ENCODE measurements at places on chromosomes 1 and 21. TPM values are rescaled to one million over a fixed set of nuclear protein-coding genes. Genes with fewer than 3 reads are reported as not detected.

DNA sequence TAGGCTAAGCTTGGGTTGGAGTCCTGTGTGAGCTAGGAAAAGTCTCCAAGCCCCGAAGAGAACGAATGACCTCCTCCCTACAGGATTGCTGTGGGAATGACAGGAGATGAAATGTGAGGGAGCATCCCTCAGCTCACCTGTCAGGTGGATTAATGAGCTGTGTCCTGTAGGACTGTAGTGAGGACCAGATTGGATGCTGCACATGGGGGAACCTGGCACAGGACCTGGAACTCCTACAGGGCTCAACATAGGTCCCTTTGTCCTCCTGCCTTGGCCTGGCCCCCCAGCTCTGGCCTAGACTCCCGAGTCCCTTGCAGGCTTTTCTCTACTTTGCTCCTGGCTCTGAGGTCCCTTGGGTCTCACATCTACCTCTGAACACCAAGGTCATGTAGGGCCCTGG is 155.7 kb downstream of the PTPRU start:
- DNase-seq = no peak

DNA sequence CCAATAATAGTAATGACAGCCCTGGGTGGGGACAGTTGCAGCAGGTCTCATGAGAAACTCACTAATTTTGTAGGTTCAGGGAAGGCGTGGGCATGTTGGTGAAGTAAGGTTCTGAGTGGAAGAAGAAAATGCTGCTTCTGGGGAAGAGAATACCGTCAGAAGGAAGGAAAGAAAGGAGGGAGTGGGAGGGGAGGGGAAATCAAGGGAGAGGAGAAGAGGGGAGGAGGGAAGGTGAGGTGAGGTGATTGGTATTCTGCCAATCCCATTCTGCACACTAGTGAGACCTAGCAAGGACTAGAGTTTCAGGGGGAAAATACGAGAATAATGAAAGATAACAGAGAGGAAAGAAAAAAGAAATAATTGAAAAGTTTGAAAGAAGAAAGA is 32.4 kb upstream of the MGST3 start:
- no peak for DNase-seq

- DNase-seq = no peak
Observed at GRCh38 chr1:54627196-54627595, 3.9 kb upstream of the FAM151A start.

GRCh38 chr21:33940881-33941245 is 25.3 kb upstream of the ATP5PO start:
- no peak for DNase-seq

DNA sequence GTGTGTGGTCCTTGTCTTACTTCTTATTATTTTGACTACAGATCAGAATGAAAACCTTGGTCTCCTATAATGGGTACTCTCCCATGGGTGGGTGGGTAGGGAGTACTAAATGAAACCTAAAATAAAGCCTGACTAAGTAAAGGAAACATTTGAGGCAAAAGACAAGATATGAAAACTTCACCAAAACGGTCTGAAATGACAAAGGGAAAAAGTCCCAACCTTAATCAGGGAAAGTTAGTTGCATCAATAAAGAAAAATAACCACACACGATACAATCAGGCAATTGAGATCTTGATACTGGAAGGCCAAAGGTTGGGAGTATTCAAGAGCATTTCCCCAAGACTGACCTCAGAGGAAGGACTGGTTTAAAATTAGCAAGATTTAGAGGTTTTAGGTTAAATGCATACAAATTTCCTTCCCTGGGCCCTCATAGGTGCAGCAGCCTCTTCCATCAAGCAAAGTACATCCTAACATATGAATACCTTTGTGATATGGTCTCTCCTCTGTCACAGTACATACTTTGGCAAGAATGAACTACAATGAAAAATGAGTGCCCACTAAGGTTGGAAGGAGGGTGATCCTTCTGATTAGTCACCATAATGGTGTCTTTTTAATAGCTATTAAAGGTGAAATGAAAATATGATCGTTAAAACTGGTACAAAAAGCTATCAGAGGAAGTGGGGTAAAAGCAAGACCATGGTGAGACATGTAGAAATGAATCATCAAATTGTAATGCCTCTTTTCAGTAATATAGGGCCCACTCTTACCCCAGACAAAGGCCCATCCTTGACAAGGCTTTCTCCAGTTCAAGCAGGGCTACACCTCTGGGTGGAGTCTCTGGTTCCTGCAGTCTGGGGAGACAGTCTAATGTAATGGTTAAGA is 15.3 kb upstream of the TNFSF4 start:
- DNase-seq = no peak

- DNase-seq = no peak
Observed at GRCh38 chr21:45833414-45833813, 148.2 kb upstream of the COL6A1 start.

GRCh38 chr1:25643929-25644328 is 27.3 kb downstream of the MAN1C1 start:
- DNase-seq = no peak

DNA sequence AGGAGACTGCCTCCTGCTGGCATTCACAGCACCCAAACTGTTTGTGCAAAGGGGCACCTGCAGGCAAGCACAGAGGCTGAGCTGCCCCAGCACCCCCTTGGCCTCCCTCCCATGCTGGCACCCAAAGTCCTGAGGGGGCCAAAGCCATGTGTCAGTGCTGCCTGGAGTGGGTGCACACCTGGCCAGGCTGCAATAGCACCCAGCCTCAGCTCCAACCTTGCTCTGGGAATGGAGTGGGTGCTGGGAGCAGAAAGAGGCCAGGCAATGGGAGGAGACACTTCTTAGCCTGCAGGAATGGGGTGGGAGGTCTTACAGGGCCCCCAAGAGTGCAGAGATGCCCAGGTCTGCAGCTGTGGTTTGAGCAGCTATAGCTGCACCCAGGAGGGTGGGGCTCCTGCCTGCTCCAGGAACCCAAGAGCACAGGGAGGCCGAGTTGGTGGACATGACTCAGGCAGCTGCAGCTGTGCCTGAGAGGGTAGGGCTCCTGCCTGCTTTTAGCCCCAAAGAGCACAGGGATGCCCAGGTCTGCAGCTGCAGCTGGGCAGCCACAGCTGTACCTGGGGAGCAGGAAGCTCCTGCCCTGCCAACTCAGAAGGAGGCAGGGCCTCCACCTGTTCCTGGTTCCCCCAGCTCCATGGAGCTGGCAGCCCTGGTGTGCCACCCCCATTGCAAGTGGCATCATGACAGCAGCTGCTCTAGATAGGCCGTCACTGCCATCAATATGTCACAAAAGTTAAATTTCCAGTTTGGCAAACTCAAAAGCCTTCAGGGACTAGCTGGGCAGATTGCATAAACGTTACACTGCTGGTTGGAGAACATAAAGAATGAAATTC is 5.3 kb upstream of the CHD1L start:
- DNase-seq = no peak

NBPF10 gene
- 0.51 TPM for total RNA-seq

CFHR2 gene
- not detected for total RNA-seq

A3GALT2 gene
- not detected for total RNA-seq

PLA2G2C gene
- not detected for total RNA-seq

KIF26B gene
- 2.8 TPM for total RNA-seq

SLC2A5 gene
- not detected for total RNA-seq

PIK3CD gene
- 24.5 TPM for total RNA-seq
